ENCODE measurements at places on chromosomes 13 and 19. TPM values are rescaled to one million over a fixed set of nuclear protein-coding genes. Genes with fewer than 3 reads are reported as not detected.

GRCh38 chr19:34597596-34597995 is 79.4 kb downstream of the SCGB2B2 start:
- no peaks in the 10 kb centered on the region for H3K4me1 ChIP-seq
- H3K4me3 ChIP-seq = no peak overlapping the region
- no peak for DNase-seq
- H3K36me3 ChIP-seq = no peaks in the 10 kb centered on the region

DNA sequence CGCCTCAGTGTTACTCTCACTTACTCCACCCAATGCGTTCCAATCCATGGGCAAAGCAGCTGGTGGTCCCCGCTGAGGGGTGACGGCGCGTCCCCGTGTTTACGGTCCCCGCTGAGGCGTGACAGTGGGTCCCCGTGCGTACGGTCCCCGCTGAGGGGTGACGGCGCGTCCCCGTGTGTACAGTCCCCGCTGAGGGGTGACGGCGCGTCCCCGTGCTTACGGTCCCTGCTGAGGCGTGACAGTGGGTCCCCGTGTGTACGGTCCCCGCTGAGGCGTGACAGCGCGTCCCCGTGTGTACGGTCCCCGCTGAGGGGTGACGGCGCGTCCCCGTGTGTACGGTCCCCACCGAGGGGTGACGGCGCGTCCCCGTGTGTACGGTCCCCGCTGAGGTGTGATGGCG is 19.5 kb downstream of the CFAP97D2 start:
- no peak overlapping the region for H3K4me3 ChIP-seq
- no peaks in the 10 kb centered on the region for H3K36me3 ChIP-seq
- H3K27ac ChIP-seq = no peak overlapping the region
- DNase-seq = no peak

GRCh38 chr13:99688776-99689175 is 187.5 kb downstream of the TM9SF2 start:
- no peaks in the 10 kb centered on the region for H3K27me3 ChIP-seq
- DNase-seq = no peak

GRCh38 chr19:31838163-31838815 is 489.1 kb upstream of the TSHZ3 start:
- no peak for DNase-seq
- no peaks in the 10 kb centered on the region for H3K27me3 ChIP-seq
- no peak overlapping the region for H3K4me3 ChIP-seq

The SLITRK5 gene
- polyA plus RNA-seq = not detected

DNA sequence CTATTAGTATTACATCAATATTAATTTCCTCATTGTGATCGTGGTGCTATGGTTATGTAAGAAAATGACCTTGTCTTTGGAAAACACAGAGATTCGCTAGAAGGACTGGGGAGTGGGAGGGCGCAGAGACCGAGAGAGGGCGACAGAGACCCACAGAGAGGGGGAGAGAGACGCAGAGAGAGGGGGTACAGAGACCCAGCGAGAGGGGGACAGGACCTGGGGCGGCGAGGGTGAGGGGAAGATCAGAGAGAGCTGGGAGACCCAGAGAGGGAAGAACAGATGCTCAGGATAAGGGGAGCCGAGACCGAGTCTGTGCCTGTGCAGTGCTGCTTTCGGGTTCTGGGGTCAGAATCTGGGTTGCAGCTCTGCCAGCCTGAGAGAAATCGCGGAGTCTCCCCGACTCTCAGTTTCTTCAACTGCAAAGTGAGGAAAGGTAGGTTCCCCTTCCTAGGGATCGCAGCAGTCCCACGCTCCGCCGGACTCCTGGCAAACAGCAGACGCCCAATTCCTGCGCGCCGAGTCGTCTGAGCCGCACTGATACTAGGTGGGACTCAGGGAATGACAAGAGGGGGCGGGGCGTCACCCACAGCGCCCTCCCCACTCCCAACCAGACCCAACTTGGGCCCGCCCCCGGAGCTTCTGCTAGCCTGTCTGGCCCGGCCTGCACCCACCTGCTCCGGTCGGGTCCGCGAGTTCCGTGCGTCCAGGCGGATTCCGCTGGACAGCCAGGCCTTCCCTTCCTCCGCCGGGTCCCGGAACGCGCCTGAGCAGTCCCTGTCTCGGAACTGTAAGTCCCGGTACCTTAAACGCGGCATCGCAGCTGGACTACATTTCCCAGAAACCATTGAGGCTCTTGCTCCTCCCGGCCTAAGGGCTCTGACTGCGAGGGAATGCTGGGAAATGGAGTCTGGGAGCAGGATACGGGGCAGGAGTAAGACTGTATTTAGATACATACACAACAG is 15.3 kb downstream of the IZUMO2 start:
- peak; percentile 95 for DNase-seq
- H3K4me3 ChIP-seq = peak overlapping the region; percentile 47
- no peaks in the 10 kb centered on the region for H3K36me3 ChIP-seq
- no peaks in the 10 kb centered on the region for H3K27me3 ChIP-seq
- H3K27ac ChIP-seq = no peak overlapping the region
- no peaks in the 10 kb centered on the region for H3K4me1 ChIP-seq

The RGS9BP gene
- 0.04 TPM for polyA plus RNA-seq

GRCh38 chr19:9877780-9878510 is 42.8 kb downstream of the PIN1 start:
- H3K36me3 ChIP-seq = no peaks in the 10 kb centered on the region
- H3K27ac ChIP-seq = no peak overlapping the region
- H3K4me3 ChIP-seq = no peak overlapping the region
- DNase-seq = no peak
- H3K4me1 ChIP-seq = no peaks in the 10 kb centered on the region
- H3K27me3 ChIP-seq = no peaks in the 10 kb centered on the region

DNA sequence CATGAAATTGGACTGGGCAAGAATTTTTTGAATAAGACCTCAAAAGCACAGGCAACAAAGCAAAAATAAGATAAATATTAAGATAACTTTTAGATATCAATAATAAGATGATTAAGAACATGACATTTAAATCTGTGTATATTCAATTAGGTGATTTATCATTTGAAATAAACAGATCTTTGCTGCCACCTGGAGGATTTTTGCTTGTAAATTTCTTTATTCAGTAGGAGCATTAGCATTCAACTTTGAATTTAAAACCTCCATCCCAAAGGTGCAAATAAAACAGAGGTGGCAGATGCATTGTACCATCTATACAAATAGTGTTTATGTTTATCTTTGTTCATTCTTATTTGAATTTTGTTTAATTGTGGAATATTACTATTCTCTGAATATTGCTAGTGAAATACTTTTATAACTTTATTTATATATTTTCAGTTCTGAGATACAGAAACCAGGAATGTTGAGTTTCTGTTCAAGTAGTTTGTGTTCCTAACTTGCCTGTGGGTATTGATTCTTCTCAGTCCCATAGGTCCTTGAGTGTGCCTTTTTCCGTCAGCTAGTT is 20.9 kb downstream of the COG6 start:
- H3K4me1 ChIP-seq = no peaks in the 10 kb centered on the region
- H3K27me3 ChIP-seq = no peaks in the 10 kb centered on the region
- peaks cover 2% of the 10 kb centered on the region for H3K36me3 ChIP-seq
- peak; percentile 44 for DNase-seq
- H3K27ac ChIP-seq = no peak overlapping the region
- no peak overlapping the region for H3K4me3 ChIP-seq

GRCh38 chr13:112161521-112162301 is 94.8 kb downstream of the SOX1 start:
- H3K27ac ChIP-seq = no peak overlapping the region
- no peak for DNase-seq
- H3K27me3 ChIP-seq = no peaks in the 10 kb centered on the region
- H3K4me3 ChIP-seq = no peak overlapping the region

DNA sequence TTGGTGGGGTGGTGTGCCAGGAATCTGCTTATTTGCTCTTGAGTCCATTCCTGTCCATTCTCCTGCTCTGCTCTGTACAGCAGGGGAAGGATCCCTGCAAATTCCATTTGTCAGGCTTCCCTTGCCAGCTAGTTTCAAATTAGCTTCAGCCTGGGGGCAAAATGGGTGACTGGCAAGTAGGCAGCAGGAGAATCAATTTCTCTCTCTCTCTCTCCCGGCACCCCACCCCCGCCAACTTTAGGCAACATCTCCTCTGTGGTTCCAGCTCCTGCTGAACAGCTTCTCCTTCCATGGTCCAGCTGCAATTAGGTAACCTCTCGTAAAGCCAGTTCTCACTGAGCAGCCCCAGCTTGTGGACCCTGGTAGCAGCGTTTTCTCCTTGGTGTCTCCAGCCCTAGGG is 6.7 kb upstream of the MYCBP2 start:
- H3K36me3 ChIP-seq = no peaks in the 10 kb centered on the region
- no peak for DNase-seq
- no peaks in the 10 kb centered on the region for H3K27me3 ChIP-seq
- H3K4me1 ChIP-seq = peaks cover 3% of the 10 kb centered on the region
- no peak overlapping the region for H3K27ac ChIP-seq
- H3K4me3 ChIP-seq = no peak overlapping the region

- H3K4me3 ChIP-seq = no peak overlapping the region
- no peaks in the 10 kb centered on the region for H3K27me3 ChIP-seq
- no peak overlapping the region for H3K27ac ChIP-seq
- H3K4me1 ChIP-seq = no peaks in the 10 kb centered on the region
- DNase-seq = peak; percentile 7
These were observed 65.0 kb downstream of the TBC1D4 start for GRCh38 chr13:75417012-75417384.

The NDUFA3 gene
- 243 TPM for polyA plus RNA-seq

GRCh38 chr13:104553186-104553585 is 1487.0 kb upstream of the SLC10A2 start:
- H3K4me3 ChIP-seq = no peak overlapping the region
- no peaks in the 10 kb centered on the region for H3K36me3 ChIP-seq
- no peaks in the 10 kb centered on the region for H3K4me1 ChIP-seq
- DNase-seq = no peak
- H3K27ac ChIP-seq = no peak overlapping the region

- H3K27ac ChIP-seq = no peak overlapping the region
- H3K36me3 ChIP-seq = no peaks in the 10 kb centered on the region
- H3K4me3 ChIP-seq = no peak overlapping the region
- no peaks in the 10 kb centered on the region for H3K4me1 ChIP-seq
These were observed 548.6 kb upstream of the SLITRK5 start for GRCh38 chr13:87122551-87122950.

Data from small intestine (tissue), 16 donors.